GM13977 (cell line): ENCODE measurements at places on chromosomes 7 and 10.
A peak's percentile ranks its signal among the peaks of the same experiment; 100 is the strongest.

GRCh38 chr7:66344166-66344565 is 139.0 kb downstream of the TPST1 start:
- DNase-seq: no peak

DNA sequence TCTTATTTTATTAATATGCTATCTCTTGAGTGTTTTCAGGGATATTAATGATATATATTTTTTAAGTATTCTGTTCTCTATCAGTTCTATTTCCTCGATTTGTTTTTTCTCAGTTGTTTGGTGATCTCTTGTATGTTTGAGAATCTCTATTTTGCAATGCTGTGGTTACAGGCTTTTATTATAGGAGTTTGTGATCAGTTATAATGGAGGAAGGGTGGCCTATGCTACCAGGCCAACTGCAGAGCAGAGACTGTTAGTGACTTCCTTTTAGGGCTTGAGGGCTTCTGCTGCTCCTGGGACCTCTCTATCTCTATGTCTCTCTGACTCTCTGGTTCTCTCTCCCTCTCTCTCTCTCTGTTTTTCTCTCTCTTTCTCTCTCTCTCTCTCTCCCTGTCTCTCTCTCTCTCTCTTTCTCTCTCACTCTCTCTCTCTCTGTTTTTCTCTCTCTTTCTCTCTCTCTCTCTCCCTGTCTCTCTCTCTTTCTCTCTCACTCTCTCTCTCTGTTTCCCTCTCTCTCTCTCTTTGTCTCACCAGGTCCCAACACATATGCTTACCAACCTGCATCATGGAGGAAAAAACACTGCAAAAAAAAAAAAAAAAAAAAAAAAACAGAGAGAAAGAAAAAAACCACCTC is 69.4 kb upstream of the CAV2 start:
- no peak for DNase-seq

DNA sequence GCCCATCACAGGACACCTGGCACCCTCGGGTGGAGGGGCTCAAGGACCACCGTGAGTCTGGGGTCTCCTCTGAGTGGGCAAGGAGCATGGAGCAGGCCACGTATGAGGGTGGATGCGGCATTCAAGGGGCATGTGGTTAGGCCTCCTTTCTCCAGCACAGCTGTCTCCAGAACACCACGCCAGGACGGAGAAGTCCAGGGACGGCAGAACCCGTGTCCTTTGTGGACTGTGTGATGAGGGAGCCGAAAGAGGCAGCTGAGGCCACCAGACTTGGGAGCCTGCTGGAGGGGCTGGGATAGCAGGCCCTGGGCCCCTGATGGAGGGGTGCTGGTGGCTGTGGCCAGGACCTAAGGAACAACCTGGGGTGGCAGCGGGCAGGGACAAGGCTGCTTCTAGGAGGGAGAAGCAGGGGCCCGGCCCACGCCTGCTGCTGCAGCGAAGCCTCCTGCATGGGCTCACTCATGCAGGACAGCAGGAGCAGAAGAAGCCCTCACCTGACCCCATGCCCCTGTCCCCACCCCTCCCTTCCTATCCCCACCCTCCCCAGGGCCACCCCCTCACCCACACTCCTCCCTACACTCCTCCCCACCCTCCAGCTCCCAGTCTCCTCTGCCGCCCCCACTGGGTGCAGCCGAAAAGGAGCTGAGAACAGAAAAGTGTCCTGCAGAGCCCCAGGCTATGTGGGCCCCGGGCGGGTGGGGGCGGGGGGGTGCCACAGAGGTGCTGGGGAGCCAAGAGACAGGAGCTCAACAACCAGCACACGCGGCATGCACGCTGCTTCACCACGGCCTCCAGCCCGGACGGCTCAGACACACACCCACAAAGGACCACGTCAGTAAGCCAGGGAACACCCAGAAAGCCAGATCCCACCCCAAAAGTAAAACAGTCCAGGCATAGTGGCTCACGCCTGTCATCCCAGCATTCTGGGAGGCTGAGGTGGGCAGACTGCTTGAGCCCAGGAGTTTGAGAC is 29.7 kb downstream of the ZFAND2A start:
- DNase-seq: no peak

GRCh38 chr7:29479301-29480200 is 84.1 kb upstream of the PRR15 start:
- DNase-seq: no peak

DNA sequence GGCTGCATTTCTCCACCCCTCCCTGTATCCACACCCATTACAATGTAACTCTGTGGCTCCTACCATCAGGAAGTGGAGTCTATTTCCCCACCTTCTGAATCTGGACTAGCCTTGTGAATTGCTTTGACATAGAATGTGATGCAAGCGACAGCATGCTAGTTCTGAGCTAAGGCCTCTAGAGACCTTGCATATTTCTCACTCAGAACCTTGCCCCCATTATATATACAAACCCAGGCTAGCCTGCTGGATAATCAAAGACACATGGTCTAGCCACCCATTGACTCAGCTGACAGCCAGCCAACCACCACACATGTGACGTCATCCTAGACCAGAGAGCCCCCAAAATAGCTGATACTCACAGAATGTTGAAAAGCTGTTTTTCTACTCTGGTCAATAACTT is 77.9 kb downstream of the CCDC71L start:
- no peak for DNase-seq

DNA sequence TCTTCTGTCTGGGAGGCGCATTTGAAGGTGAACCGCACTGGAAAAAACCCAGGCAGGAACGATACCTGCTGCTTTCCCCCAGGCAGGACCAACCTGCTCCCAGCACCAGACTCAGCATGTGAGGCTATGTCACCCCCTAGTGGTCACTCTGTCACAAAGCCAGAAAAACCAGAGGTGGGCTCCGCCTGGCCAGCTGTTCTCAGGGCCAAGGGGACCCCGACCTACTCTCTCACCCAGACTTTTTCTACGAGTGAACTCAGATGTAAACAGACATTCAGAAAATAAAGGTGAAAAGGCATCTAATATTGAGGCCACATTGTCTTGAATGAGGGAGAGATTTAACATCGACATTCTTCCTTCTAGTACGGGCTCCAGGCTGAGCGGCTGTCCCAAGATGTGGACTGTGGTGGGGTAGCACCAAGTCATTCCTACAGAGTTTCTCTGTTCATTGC is 117.3 kb downstream of the PRKAG2 start:
- DNase-seq: peak; percentile 82

DNA sequence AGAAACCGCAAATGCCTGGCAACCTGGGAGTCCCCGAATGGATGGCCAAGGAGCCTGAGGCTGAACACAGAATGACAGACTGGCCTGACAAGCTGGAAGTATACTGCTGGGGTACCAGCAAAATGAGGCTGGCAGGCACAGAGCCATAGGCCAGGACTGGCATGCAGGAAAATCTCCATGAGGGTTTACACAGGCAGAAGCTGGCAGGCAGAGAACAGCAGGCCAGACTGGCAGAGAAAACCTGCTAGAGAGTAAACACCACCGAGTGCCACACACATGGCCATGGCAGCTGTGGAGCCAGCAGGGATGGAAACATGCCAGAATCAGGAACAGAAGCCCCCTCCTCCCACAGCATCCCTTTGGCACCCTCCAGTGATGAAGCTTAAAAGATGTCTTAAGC is 63.4 kb downstream of the CRPPA start:
- DNase-seq: no peak

DNA sequence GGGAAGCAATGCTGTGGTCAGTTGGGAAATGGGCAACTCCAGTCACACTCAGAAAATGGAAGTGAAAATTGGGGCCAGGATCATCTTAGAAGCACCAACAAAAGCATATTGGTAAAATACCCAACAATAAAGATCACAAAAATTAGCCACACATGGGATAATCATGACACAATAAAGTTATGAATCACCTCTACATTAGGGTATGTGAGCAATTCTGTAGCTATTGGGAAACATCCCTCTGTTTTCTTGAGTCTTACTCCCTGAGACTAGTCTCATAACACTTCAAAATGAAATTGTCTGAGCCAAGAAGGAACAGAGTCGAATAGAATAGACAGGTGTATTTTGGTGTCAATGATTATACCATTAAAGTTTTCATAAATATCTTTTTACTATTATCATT is 178.3 kb downstream of the DYNC1I1 start:
- DNase-seq: no peak

GRCh38 chr10:36542493-36542892 is 582.9 kb upstream of the ANKRD30A start:
- no peak for DNase-seq

- DNase-seq: no peak
Observed at GRCh38 chr10:69405221-69405620, 11.5 kb downstream of the TACR2 start.

- no peak for DNase-seq
Observed at GRCh38 chr7:149717481-149717880, 55.9 kb downstream of the ZNF467 start.

DNA sequence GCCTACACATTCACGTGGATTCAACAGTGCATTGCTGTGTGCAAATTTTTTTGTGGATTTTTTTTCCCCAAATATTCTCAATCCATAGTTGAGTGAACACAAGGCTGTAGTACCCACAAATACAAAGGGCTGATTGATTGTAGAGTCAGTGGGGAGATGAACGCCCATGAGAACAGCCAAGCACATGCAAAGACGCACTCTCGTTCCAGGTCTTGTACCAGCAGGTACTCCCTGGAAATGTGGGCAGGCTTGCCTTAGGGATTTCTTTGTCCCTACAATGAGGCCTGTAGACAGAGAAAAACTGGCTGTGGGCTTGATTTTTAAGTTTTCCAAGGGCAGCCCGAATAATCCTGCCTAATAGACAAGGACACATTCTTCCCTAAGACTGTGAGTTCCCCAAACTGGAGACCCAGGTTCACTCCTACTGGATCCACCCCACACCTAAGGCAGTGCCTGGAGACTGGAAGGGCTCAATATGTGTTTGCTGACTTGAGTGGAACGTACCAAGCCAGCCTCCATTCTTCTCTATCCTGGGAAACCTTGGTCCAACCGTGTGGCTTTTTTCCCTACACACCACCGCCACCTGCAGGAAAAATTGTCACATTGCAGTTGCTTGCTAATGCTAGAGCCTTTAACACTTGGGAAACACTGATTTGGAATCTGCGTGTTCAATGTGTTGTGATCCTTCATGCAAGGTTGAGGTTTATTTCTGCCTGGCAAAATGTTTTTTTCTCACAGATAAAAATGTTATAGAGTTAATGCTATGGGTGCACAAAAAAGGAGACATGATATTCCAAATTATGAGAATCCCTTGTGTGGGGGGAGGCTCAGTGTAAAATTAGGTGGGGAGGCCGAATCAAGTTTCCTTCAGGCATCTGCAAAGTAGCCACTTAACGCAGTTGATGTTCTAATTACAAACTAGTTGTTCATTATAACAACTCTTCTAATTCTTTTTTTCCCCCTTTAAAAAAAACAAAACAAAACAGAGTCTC is 49.3 kb downstream of the PPP1R17 start:
- DNase-seq: peak; percentile 54
